ENCODE measurements at places on chromosomes 2 and 18.

DNA sequence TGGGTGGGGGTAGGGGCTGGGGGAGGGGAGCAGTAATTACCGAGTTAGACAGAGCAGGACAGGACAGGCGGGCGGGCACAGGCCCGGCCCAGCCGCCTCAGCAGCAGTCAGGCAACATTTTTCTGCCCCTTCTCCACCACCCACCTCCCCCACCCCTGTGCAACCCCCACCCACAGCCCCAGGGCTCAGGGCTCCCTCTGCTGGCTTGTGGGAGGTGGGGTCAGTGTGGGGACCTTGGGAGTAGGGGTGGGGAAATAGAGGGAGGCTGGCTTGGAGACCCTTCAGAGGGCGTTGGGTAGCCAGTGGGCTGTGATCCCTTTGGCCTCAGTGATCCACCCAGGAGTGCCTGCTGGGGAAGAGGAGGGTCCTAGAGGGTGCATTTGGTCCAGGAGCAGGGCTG lies 6.4 kb downstream of the WNT6 start:
- DNase-seq, result no peak

- DNase-seq, result no peak
Measured at GRCh38 chr2:174343623-174344455, 9.1 kb downstream of the SP9 start.

DNA sequence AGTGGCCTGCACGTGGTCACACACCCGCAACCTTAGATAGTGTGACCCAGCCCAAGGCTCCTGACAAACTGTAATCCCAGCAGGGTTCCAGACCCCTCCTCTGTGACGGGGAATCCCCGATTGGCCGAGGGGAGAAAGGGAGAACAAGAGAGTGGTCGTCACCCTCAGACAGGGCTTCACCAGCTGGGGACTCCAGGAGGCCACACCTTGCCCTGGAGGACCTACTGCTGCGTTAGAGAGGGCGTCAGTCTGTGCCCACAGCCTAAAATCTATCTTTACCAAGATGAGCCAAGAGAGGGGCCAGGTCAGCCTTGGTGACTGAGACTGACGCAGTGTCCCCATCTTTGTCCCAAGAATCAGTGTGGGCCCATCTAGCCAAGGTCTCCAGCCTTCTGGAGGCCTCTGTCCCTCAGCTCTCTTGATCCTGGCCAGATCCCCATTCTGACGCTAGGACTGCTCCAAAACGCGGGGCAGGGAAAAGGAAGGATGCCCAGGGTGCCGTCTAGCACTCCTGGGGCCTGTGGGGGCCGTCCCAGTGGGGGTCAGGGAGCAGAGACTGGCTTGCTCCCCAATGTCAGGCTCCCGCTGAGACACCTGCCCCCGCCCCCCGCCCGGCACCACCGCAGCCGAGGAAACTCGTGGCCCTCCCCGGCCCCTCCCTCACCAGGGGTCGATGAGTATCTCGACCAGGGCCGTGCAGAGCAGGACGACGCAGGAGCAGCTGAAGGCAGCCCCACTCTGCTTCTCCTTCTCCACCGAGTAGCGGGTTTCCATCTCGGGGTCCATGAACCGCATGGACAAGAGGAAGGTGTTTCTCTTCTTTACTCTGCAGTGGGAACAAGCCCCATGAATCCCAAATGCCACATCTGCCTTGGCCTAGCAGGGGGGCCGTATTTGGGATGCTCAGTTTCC lies 40.9 kb downstream of the CENPO start:
- no peak for DNase-seq

- no peak for DNase-seq
Measured at GRCh38 chr2:239688122-239688681, 287.4 kb upstream of the HDAC4 start.

DNA sequence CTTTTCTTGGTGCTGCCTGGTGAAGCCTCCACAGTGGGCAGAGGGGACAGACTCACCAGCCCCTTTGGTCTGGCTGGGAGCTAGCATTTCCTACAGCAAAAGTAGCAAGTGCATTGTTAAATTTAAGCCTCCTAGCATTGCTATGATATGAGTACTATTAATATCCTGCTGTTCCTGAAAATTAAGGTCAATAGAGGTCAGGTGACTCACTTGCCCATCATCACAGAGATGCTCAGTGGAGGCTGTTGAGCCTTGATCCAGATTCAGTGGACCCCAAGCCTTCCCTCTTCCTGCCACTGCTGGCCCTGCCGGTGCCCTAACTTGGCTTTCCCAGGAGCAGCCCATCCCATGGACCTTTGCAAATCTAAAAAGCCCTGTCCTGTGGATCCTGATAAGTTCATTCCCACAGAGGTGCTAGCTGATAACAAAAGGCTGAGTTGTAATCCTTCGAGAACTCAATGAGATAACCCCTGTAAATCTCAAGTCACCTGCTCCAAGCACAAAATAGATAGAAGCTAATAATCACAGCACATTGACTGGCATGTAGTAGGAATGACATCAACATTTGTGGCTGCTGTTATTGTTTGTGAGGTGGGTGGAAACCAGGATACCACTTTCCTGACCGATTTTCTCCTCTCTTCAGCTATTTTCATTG lies 84.4 kb downstream of the THNSL2 start:
- no peak for DNase-seq

DNA sequence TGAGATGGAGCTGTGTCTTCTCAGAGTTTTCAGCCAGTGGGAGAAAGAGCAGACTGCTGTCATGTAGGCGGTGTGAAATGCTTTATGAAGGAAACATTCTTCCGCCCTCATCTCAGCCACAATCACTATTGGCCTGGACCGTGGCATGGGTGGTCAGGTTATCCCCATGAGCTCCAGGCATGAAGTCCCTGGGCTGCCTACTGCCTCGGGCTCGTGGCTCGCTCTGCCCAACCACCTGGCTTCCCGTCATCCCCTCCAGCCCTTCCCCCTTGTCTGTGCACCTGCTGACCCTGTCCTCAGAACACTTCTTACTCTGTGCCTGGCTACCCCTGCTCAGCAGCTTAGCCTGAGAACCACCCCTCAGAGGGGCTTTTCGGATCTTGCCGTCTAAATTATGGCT lies 15.5 kb downstream of the COLEC11 start:
- no peak for DNase-seq

DNA sequence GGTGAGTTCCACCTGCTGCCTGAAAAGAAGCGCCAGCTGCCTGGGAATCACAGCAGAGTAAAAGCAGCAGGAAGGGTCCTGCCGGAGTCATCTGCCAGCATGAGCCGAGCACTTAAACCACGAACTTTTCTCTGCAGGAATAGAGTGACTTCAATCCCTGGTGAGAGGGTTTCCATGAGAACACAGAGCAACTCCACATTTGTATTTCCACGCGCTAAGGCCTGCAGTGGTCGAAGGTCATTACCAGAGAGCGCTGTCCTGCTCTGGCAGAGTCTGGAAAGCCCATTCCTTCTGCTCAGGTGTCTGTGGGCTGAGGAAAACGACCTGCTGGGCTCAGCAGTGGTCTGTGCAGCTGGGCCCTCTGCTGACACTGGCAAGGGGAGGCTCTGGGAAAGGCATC lies 6.7 kb downstream of the PASK start:
- no peak for DNase-seq

- no peak for DNase-seq
Measured at GRCh38 chr2:212448698-212449097, 89.9 kb downstream of the ERBB4 start.

DNA sequence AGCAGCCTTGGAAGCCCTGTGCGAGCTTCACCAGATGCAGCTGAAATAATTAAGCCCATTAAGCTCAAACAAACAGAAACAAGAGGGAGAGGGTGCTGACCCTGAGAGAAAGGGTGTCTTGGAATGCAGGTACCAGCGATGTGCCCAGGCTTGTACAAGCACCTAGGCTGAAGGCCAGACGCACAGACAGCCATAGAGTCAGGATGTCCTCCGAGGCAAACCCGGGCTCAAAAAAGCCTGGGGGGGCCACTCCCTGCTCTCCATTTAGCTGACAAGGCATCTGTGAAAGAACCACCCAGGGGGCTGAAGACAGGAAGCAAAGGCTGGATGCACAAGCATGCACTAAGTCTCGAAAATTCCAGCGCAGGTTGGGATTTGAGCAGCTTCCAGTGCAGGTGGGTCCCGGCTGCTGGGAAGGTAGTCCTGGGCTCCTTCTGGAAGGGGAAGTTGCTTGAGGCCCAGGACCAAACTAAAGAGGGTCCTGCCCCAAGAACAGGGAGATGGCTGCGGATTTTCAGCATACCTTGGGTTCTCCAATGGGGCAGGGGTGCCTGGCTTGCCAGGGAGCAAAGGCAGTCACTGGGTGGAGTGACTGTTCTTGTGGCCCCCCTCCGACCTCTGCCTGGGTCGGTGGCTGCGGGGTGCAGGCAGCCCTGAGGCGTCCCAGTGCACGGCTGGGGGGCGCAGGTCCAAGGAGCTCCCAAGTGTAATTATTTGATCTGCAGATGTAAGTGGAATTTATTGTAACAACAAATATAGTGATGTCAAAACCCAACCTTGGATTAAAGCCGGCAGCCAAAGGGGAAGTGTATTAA lies 5.9 kb downstream of the GBX2 start:
- no peak for DNase-seq

GRCh38 chr2:240435457-240435947 lies at the start of gene GPC1:
GPC1 (plus strand) TSS chr2:240435663; CDS start chr2:240435919, 256 bp downstream.
- peak; percentile 56 for DNase-seq

GRCh38 chr2:220687231-220687843 lies 884.8 kb downstream of the EPHA4 start:
- DNase-seq, result peak; percentile 37

- DNase-seq, result peak; percentile 85
Measured at GRCh38 chr2:37326285-37326684, 1.7 kb upstream of the PRKD3 start.

DNA sequence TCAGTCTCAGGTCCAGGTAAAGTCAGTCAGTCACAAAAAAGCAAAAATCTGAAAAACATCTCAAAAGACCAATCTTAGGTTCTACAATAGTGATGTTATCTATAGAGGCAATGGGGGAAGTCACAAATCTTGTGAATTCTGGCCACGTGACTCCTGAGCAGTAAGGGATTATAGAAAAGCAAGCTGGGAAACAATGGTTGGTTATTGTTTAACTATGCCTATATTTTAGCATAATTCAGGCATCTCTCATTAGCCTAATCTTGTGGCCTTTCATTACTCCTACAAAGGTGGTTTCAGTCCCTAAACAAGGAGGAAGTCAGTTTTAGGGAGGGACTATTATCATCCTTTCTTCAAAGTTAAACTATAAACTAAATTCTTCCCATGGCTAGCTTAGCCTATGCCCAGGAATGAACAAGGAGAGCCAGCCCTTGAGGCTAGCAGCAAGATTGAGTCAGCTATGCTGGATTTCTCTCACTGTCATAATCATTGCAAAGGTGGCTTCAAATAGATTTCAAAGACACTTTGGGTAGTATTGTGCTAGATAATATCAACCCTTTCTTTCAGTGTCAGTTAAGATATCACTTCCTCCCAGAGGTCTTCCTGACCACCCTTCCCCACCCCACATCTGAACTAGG lies 56.4 kb upstream of the ITGA6 start:
- no peak for DNase-seq

DNA sequence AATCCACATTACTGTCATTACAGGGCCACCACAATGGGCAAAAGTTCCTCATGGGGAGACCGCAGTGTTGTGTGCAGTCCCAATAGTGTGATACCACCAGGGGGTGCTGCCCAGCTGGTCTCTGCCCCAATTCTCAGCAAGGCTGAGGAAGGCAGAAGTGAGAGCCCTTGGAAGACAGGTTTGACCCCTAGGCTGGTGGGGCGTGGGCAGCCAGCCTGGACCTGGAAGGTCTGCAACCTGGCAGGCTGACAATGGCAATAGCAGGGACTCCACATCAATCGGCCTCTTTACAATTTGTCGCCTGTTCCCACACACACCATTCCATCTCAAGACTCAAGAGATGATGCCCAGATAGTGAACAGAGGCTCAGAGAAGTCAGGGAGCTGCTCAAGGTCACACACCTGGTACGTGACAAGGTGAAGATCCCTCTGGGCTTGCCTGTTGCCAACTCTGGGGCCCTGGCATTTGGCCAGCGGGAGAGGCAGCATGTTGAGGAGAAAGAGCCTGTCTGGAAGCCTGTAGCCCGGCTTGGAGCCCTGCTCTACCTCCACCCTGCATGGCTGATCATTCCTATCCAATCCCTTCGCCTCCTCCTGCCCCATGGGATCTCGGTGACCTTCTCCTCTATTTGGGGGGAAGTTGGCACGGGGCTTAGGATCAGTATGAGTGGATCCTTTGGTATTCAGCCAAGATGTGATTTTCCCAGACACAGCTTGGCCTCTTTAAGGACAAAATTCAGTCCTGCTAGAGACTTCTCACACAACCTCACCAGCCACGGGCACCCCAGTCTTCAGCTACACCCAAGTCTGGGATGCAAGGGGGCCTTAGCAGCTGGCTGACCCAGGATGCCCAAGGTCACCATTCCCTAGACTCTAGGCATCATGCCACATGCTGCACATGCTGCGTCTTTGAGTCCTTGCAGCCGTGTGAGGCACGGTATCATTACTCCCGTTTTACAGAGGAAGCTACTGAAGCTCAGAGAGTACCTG lies 2.9 kb upstream of the ATOH8 start:
- no peak for DNase-seq

DNA sequence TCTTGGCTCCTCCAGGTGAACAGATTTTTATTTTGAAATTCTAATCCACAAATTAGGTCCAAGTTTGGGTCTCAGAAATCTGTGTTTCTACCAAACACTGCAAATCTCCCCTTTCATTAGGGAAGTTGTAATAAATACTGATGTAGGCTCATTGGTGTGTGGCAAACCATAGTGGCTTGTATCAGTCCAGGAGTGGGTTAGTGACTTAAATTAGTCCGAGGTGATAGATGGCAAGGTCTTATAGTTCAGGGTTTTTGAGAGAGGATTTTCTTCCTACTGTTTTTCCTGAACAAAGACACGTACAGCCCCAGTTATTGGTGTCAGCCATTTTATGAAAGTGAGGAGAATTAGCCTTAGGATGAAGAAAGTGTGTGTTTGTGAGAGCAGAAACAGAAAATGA lies 74.6 kb downstream of the RPRM start:
- DNase-seq, result no peak

DNA sequence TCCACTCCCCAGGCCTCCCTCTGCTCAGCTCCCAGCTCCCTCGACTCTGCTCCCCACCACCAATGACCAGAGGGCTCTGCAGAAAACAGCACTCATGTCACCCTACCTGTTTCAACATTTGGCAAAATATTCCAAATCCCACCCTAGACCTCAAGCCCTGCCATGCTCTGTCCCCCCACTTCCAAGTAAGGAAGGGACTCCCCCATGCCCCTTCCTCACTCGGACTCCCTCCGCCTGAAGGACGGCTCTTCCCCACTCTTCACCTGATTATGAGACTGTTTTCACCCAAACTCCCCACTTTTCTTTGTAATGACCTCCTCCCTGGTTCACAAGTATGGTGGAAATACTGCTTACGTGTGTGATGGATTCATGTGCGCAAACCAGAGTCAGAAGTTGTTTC lies 208.4 kb downstream of the MGAT5 start:
- DNase-seq, result no peak

DNA sequence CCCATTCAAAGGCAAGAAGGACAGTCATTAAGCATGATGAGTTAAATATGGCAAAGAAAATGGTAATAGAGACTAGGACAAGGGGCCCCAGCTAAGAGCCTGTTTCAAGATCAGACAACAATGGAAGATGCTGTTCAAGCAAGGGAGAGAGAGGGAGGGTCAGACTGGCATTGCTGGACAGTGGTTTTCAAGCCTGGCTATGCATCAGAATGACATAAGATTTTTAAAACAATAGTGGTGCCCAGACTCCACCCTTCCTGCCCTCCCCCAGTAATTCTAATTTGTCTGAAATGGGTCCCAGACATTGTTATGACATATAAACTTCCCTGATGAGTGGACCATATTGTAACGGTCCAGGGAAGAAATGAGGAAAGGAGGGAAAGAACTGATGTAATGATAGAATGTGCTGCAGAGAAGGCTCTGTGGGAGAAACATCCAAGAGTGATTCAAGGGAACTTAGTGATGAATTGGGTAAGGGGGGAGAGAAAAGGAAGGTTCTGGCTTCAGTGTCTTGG lies 112.9 kb upstream of the TRIB2 start:
- no peak for DNase-seq

- no peak for DNase-seq
Measured at GRCh38 chr2:191253476-191253875, 8.3 kb downstream of the MYO1B start.
